ENCODE measurements at places on chromosomes 6 and 20. TPM values are rescaled to one million over a fixed set of nuclear protein-coding genes. Genes with fewer than 3 reads are reported as not detected.
A peak's percentile ranks its signal among the peaks of the same experiment; 100 is the strongest.

The BEND6 gene
- total RNA-seq = 0.46 TPM

DNA sequence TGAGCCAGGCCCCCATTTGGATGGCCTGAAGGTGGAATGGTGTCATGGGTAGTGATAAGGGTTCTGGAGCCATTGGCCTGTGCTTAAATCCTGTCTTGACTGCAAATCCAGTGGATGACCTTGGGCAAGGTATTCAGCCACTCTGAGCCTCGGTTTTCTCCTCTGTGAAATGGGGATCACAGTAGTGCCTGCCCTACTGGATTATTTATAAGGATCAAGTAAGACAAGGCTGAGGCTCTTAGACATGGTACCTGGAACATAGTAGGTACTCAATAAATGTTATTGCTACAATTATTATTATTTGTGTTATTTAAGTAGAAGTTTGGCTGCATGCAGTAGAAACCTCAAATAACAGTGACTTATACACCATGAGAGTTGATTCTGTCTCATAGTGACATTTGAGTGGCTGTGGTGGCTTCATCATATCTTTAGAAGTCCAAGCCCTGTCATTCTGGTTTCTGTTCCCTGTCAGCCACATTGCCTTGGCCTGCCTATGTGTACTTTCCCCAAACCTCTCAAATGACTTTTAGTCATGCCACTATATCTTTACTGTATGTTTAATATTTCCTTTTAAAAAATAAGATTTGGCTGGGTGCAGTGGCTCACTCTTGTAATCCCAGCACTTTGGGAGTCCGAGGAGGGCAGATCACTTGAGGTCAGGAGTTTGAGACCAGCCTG, 37.6 kb upstream of the CHMP4B start:
- peaks cover 16% of the 10 kb centered on the region for H3K4me1 ChIP-seq
- H3K4me3 ChIP-seq = no peak overlapping the region
- H3K27me3 ChIP-seq = no peaks in the 10 kb centered on the region
- peaks cover 2% of the 10 kb centered on the region for H3K36me3 ChIP-seq
- no peak overlapping the region for H3K27ac ChIP-seq

- H3K36me3 ChIP-seq = no peaks in the 10 kb centered on the region
- no peak overlapping the region for H3K4me3 ChIP-seq
- H3K27me3 ChIP-seq = peaks cover 6% of the 10 kb centered on the region
- DNase-seq = no peak
- H3K4me1 ChIP-seq = peaks cover 11% of the 10 kb centered on the region
- no peak overlapping the region for H3K27ac ChIP-seq
These were observed 62.9 kb downstream of the TRMT6 start for GRCh38 chr20:5887386-5887785.

DNA sequence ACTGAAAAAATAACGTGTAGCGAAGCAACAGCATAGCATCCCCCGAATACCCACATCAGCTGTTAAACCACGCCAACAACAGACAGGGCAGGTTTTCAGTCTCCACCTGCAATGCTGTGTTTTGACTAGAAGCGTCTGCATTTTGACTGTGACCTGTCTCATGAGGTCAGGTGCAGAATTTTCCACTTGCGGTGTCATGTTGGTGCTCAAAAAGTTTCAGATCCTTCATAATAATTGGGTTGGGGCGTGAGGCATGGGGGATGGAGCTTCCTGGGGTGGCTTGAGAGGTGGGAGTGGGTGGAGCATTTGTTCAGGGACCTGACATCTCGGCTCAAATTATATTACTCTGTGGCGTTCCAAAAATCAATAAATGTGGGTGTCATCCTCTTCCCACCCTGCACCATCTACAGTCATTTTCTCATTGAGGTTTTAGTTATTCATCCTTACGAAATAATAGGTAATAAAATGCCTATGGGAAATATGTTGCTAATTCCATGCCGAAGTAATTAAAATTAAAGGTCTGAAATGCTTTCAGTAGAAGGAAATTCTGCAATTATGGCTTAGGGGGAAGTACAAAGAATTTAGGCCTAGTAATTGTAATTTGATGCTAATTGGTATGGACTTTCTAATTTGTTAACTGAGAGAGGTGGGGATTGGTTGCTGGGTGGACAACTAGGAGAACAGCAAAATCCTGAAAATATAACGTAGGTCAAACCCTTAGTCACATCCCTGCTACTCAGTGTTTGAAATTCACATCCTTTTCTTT, 81.0 kb downstream of the TIAM2 start:
- H3K27me3 ChIP-seq = peaks cover 25% of the 10 kb centered on the region
- H3K36me3 ChIP-seq = peaks cover 2% of the 10 kb centered on the region
- no peak overlapping the region for H3K4me3 ChIP-seq
- no peak for DNase-seq

The GTSF1L gene
- not detected for total RNA-seq

- H3K4me1 ChIP-seq = no peaks in the 10 kb centered on the region
- H3K36me3 ChIP-seq = no peaks in the 10 kb centered on the region
- H3K4me3 ChIP-seq = no peak overlapping the region
- H3K27me3 ChIP-seq = peaks cover 30% of the 10 kb centered on the region
- no peak overlapping the region for H3K27ac ChIP-seq
- no peak for DNase-seq
These were observed 68.8 kb upstream of the NNAT start for GRCh38 chr20:37452236-37452635.

- peaks cover 3% of the 10 kb centered on the region for H3K4me1 ChIP-seq
- H3K27ac ChIP-seq = no peak overlapping the region
- DNase-seq = no peak
- no peak overlapping the region for H3K4me3 ChIP-seq
- no peaks in the 10 kb centered on the region for H3K27me3 ChIP-seq
- no peaks in the 10 kb centered on the region for H3K36me3 ChIP-seq
These were observed 45.5 kb upstream of the SRF start for GRCh38 chr6:43125555-43125954.

DNA sequence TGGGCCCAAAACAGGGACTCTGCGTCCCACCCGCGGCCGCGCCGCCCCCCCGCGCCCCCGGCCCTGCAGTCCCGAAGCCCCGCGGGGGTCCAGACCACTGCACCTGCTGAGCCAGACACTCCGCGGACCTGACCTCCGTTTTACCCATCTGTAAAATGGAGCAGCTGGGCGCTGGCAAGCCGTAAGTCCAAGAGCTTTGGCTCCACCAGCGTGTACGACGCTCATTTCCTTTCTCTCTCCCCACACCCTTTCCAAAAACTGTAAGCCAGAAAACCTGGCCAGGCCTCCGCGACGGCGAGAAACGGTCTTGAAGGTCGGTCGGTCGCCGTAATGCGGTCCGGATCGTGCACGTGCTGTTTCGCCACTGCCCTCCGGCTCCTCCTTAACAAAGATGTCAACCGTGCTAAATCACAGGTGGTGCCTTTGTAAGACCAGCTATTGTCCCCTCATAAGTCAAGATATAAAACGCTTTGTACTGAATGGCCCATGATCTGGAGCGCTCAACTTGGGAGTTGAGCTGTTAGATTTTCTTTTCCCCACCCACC, 7.8 kb upstream of the NR2E1 start:
- peak overlapping the region; percentile 48 for H3K4me3 ChIP-seq
- no peaks in the 10 kb centered on the region for H3K36me3 ChIP-seq
- peaks cover 92% of the 10 kb centered on the region for H3K27me3 ChIP-seq
- no peak for DNase-seq

- no peak overlapping the region for H3K4me3 ChIP-seq
- no peaks in the 10 kb centered on the region for H3K27me3 ChIP-seq
- no peaks in the 10 kb centered on the region for H3K36me3 ChIP-seq
These were observed 1019.3 kb upstream of the ADGRB3 start for GRCh38 chr6:67615796-67616195.

- H3K4me1 ChIP-seq = peaks cover 19% of the 10 kb centered on the region
- no peak for DNase-seq
- H3K27ac ChIP-seq = no peak overlapping the region
- peaks cover 10% of the 10 kb centered on the region for H3K36me3 ChIP-seq
These were observed 204.5 kb downstream of the ZDHHC14 start for GRCh38 chr6:157585274-157586087.

DNA sequence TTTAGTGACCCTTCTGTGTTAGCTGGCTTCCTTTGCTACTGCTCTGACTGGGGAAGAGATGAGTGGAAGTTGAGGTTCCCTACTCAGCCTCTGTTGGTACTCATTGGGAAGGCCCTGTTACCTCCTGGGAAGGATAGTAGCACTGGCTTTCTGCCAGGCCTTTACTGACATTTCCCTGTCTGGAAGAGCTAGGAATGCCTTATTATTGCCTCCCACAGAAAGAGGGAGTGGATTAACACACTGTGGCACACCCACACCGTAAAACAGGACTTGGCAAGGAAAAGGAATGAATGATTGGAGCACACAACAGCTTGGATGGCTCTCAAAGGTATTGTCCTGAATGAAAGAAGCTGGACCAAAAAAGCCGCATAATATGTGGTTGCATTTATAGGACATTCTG, 12.2 kb downstream of the ZNF831 start:
- H3K4me3 ChIP-seq = no peak overlapping the region
- no peaks in the 10 kb centered on the region for H3K36me3 ChIP-seq
- no peak overlapping the region for H3K27ac ChIP-seq
- H3K4me1 ChIP-seq = no peaks in the 10 kb centered on the region

DNA sequence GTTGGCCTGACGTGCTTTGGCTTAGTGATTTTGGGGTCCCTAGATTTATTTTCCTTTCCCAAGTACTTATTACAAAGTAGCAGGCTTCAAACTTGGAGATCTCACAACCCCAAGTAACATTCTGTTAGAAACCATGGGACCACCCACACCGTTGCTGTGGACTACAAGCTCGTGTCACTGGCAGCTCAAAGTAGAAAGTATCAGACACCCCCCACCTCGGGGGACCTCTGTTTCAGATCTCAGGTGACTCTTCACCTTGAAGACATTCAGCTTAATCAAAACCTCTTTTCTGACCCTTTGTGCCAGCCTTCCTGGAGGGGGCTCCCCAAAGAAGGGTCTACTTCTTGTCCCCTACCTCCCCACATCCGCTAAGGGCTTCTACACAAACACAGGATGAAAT, 15.7 kb upstream of the MYT1 start:
- no peak overlapping the region for H3K4me3 ChIP-seq
- DNase-seq = no peak
- no peak overlapping the region for H3K27ac ChIP-seq

GRCh38 chr20:47320990-47321805, 35.3 kb downstream of the ZMYND8 start:
- no peaks in the 10 kb centered on the region for H3K27me3 ChIP-seq
- DNase-seq = no peak
- H3K27ac ChIP-seq = peak overlapping the region; percentile 99
- no peak overlapping the region for H3K4me3 ChIP-seq
- H3K36me3 ChIP-seq = peaks cover 8% of the 10 kb centered on the region
- peaks cover 60% of the 10 kb centered on the region for H3K4me1 ChIP-seq

DNA sequence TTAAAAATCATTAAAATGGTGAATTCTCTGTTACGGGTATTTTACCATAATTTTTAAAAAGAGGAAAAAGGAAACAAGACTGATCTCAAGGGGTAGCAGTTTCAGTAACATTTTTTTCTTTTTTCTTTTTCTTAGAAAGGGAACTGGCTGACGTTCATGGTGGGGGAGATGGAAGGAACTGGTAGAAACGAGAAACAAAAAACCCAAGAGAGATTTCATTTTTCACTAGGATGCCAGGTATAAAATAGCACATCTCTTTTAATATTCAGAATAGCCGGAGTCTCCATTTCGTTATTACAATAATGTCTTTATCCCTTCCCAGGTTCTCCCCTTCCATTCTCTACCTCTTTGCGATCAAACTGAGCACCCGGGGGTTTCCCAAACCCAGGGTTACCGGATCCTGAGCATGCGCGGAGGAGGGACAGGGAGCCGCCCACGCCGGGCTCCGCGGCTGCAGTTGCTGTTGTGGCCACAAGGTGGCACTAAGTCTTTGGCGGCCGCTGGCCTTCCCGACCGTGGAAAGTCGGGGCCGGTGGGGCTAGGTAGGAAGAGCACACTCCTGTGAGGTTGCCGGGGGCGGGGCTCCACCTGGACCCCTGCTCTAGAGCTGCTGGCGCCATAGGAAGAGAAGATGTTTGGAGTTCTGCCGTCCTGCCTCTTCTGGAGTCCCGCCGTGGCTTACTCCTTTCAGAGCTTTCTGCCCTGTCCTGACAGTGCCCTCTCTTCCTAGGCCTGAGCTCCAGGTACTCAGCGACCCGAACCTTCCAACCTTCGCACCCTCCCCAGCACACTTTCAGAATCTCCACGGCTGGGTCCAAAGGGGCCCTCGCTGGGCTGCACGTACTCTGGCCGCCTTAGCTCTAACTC, 146.8 kb downstream of the SH3BGRL2 start:
- H3K27ac ChIP-seq = no peak overlapping the region
- H3K4me1 ChIP-seq = no peaks in the 10 kb centered on the region
- peak overlapping the region; percentile 70 for H3K4me3 ChIP-seq
- H3K27me3 ChIP-seq = peaks cover 6% of the 10 kb centered on the region
- DNase-seq = peak; percentile 71
- no peaks in the 10 kb centered on the region for H3K36me3 ChIP-seq

Data from progenitor cell of endocrine pancreas (in vitro differentiated cells).